ENCODE measurements at places on chromosomes 2 and 18.

GRCh38 chr2:121071034-121071504 is 213.9 kb downstream of the TFCP2L1 start:
- no peak for DNase-seq

- DNase-seq, result no peak
These were observed 306.6 kb downstream of the PTH2R start for GRCh38 chr2:208713066-208713745.

GRCh38 chr18:63301434-63301833 is 18.1 kb downstream of the BCL2 start:
- DNase-seq, result no peak

GRCh38 chr18:44795241-44795640 is 114.6 kb downstream of the SETBP1 start:
- no peak for DNase-seq

DNA sequence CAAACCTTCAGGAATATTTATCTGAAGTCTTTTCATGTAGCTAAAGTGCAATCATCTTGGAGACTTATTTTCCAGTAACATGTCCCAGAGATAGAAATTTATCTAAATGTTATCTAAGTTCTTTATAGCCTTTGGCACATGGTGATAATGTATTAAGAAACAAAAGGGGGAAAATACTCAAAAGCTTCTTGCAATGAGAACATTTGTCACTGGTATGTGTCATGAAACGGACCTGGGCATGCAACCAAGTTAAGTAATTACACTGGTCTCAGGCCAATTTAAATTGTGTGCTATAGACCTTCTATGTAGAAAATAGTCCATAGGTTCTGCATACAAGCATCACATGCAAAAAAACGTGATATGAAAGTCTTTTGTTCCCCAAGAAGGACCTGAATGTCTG is 136.2 kb downstream of the SLC8A1 start:
- no peak for DNase-seq
